Motor neuron (in vitro differentiated cells): ENCODE measurements at places on chromosomes 2 and 18.

DNA sequence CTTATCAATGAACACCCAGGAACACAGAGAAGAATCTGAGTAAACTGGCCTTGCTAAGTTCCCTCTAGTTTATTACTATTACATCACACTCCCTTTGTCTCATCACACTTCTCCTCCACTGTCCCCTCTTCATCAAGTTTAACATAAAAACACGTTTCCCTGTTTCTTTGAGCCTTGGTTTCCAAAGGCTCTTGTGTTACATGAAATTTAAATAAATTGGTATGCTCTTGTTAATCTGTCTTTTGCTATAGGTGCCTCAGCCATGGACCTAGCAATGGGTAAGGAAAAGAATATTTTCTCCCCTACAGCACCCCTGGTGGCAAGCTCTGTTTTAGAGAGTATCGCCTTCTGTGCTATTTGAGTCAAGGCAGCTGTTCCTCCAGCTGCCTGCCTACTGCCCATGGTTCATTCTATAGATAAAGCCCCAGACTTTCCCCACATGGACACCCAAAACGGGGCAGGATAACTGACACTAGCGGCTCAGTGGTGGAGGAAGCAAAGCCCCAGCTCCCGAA lies 31.8 kb downstream of the TGIF1 start:
- ATAC-seq, result peak; percentile 81

GRCh38 chr2:184834699-184835397 lies 236.5 kb downstream of the ZNF804A start:
- peak; percentile 84 for ATAC-seq

- ATAC-seq, result no peak
Measured at GRCh38 chr18:3074087-3074486, 61.1 kb upstream of the LPIN2 start.

DNA sequence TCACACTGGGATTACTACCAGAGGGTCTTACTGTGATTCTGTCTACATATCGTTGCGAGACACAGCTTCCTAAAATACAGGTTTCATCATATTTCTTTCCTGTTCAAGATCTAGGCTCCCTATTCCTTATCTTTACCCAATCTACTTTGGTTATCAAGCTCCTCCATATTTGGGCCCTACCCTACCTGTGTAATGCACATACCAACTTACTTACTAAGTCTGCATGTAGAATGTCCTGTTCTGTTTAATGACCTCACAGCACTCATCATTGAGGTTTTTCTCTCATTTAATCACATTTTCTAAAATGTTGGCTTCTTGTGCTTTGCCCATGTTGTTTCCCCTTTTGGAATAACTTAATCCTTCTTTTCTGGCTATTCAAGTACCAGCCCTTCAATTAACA lies 551.1 kb downstream of the ZEB2 start:
- no peak for ATAC-seq

DNA sequence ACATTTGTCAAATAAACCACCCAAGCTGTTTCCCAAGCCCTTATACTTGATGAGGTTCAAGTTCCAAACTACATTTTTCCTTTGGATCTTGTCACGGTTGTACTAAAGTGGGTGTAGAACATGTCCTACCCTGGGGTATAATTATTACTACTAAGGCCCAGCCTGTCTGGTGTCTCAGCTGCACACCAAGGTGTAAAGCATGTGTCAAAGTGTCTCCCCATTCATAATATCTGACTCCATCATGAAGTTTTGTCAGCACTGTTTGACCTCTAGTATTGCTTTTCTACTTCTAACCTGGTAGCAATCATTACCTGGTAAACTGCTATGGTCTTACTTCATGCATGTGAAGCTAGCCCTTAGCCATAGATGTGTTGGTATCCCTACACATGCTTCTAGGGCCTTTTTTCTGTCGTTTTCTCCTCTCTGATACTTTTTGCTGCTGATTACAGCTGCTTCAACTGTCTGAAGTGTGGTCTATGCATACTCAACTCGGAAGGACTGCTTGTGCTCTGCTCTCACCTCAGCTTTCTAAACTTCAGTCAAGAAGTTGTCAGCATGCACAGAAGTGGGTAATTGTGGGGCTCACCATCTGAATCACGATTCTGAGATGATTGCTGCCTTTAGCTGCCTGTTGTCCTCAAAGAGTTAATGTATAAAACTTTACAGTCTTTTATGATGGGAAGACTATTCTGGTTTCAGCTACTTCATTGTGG lies 445.7 kb upstream of the TRIB2 start:
- ATAC-seq, result no peak

GRCh38 chr2:82527124-82527523 lies 1932.0 kb downstream of the SUCLG1 start:
- ATAC-seq, result no peak

DNA sequence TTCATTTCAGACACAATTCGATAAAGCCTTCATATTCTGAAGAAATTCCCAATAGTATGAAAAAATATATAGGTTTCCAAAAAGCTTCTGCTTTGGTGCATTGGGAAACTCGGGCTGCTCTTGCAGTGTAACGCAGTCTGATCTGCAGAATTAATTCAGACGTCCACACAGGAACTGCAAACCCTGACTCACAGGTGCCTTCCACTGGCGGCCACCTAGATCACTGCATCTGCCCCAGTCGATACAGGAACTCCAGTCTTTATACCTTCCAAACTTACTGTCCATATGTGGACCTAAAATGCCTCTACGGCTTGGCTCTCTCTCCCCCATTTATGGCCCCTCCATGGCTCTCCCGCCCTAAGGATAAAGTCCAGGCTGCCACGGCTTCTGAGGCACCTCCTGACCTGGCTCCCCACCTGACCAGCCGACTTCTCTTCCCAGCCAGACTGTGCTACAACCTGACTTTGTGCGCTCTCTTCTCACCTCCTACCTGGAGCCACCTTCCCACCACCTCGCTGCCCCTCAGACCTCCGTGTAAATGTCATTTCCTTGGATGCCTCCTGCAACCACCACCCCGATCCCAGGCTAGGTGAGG lies 39.7 kb downstream of the L3MBTL4 start:
- no peak for ATAC-seq

GRCh38 chr2:23497063-23497462 lies 112.1 kb downstream of the KLHL29 start:
- no peak for ATAC-seq

DNA sequence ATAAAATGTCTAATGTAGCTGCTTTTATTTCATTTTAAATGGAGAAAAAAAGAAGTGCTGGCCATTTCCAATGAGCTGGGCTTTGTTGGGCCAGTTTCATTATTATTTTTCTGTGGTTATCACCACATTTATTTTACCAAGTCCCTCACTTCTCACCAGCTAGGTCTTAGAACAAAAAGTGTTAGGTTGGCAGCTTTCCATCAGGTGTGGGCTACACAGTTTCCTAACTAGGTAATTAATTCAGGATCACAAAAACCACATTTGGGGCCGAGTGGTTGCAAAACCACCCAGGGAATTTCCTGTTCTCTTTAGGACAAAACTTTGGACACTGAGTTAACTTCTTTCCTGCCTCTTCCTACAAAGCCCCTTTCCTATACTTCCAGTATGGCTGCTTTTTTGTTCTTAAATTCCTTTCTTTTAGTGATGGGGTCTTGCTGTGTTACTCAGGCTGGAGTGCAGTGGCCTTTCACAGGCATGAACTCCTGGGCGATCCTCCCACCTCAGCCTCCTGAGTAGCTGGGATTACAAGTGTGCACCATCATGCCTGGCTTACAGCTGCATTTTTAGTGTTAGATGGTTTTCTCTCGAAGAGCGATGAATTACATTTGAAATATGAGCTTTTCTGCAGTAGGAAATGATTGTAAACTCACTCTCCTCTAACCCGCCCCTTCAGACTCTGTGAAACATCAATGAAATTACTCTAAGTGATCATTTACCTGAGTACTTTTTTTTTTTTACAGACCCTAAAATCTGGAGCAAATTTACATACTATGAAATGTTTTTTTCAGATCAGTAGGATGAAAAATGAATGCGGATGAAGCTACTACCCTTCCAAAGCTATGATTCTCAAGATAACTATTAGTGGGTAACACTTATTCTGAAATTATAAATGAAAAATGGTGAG lies 2.6 kb upstream of the ZFP36L2 start:
- no peak for ATAC-seq

DNA sequence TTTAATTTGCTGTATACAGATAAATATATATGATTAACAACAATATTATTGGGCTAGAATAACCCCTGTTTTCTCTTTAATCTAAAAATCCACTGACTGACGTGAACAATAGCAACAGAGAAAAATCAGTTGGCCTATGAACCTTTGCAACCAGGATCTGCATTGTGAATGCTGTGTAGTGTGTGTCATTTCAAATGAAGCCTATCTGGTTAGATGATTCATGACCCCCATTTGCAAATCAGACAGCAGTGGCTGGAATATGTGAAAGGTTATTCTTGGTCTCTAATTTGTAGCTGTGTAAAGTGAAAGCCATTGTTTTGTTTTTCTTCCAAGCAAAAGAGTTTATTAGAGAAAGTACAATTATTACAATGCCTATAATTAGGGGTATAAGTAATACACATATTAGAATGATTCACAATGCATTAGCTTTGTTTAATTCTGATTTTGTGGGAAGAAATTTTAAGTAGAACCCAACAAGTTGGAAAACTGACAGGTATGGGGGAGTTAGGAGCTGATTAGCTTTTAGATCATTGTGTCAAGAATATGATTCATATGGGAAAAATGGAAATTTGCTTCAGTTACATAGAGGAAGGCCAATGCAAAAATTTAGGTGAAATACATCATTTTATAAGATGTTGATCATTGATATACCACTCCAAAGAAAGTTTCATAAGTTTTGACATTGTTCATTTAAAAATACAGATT lies 1362.2 kb upstream of the TMEFF2 start:
- ATAC-seq, result peak; percentile 89

DNA sequence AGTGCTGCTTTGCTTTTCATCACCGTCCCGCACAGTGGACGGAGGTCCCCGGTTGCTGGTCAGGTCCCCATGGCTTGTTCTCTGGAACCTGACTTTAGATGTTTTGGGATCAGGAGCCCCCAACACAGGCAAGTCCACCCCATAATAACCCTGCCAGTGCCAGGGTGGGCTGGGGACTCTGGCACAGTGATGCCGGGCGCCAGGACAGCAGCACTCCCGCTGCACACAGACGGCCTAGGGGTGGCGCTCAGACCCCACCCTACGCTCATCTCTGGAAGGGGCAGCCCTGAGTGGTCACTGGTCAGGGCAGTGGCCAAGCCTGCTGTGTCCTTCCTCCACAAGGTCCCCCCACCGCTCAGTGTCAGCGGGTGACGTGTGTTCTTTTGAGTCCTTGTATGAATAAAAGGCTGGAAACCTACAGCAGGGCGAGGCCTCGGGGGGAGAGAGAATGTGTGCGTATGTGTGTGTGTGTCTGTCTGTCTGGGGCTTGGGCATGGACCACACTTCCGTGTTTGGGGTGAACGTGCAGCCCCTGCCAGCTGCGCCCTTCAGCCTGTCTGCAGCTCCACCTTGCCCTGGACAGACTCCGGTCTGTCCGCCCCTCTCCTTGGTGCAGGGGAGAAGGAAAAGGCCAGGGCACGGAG lies 32.3 kb downstream of the GPC1 start:
- ATAC-seq, result no peak

DNA sequence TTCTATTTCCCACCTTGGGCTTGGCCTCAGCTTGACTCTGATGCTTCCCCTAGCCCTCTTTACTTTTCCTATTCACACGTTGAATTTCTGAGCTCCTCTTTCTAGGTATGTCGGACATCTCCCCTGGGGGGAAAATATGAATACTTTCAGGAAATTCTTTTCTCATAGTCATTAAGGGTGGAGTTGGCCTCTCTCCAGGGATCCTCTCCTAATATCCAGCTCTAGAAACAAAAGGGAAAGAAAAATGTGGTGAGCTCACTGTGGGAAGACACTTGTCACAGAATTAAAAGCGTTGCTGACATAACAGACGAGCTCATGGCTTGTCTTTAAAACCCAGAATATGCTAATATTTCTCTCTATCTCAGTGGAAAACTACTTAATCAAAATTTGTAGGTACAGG lies 132.7 kb upstream of the MEX3C start:
- ATAC-seq, result peak; percentile 55

DNA sequence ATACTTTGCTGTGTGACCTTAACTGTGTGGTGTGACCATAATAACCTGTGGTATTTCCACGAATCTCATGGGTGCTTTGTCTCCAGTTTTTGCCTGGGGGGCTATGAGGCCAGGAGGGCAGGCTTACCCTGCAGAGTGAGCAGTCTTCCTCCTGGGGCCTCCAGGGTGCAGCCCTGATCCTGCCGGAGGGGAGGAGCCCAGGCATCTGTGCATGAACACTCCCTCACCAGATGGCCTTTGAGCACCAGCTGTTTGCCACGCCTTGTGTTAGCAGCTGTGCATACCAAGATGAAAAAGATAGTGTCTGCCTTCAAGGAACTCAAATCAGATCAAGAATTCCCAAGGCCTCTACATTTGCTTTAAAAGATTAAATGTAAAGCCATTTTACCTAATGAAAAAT lies 75.0 kb upstream of the RBM44 start:
- ATAC-seq, result peak; percentile 89

- peak; percentile 88 for ATAC-seq
Measured at GRCh38 chr2:201926067-201926466, 107.6 kb upstream of the FZD7 start.

GRCh38 chr18:2987876-2988790 lies 24.8 kb downstream of the LPIN2 start:
- no peak for ATAC-seq

GRCh38 chr2:158006961-158007719 lies 94.5 kb upstream of the UPP2 start:
- peak; percentile 28 for ATAC-seq

DNA sequence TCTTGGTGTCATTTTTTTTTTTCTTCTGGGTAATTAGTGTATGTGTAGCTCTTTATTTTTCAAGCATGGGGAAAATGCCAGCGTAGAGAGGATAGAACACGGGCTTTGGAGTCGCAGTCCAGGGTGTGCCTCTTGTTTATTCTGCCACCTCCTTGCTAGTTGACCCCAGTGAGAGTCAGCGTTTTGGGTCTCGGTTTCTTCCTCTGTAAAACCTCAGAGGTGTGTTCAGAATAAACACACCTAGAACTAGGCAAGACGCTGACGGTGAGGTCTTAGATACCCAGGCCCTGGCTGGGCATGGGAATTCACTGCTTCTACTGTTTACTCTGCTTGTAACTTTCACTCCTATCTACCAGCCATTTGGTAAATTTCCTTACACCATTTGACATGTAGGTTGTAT lies 41.8 kb downstream of the ASAP2 start:
- no peak for ATAC-seq

DNA sequence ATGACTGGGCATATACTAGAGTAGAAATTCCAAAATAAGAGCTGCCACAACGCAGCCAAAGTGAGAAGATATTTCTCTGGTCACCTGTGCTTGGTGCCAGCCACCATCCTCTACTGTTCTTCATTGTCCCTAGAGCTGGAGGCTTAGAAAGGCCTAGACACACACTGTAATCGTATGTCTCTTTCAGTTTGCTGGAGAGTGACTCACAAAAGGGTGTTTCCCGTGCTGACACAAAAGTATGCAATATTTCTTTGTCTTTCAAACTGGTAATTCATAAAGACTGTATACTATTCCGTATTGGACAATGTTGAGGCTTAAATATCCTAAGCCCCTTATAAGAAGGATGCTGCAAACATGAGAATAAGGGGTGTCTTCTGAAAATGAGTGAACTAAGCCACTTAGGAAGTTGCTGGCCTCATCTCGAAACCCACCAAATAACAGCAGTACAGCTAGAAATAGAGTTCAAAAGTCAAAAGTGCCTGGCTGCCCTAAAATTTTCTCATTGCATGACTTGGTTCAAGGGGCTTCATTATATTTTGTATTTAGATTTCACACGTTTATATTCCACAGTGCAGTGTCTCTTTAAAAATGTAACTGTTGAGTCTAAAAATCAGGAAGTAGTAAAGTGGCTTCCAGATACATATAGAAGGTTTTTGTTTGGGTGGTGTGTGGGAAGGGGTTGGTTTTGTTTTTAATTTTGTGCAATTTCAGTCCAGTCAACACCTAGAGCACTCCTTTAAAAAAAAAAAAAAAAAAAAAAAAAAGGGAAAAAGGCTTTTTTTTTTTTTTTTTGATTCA lies 601.1 kb downstream of the ARHGAP15 start:
- peak; percentile 95 for ATAC-seq
